ENCODE measurements at places on chromosomes 5 and 9.

DNA sequence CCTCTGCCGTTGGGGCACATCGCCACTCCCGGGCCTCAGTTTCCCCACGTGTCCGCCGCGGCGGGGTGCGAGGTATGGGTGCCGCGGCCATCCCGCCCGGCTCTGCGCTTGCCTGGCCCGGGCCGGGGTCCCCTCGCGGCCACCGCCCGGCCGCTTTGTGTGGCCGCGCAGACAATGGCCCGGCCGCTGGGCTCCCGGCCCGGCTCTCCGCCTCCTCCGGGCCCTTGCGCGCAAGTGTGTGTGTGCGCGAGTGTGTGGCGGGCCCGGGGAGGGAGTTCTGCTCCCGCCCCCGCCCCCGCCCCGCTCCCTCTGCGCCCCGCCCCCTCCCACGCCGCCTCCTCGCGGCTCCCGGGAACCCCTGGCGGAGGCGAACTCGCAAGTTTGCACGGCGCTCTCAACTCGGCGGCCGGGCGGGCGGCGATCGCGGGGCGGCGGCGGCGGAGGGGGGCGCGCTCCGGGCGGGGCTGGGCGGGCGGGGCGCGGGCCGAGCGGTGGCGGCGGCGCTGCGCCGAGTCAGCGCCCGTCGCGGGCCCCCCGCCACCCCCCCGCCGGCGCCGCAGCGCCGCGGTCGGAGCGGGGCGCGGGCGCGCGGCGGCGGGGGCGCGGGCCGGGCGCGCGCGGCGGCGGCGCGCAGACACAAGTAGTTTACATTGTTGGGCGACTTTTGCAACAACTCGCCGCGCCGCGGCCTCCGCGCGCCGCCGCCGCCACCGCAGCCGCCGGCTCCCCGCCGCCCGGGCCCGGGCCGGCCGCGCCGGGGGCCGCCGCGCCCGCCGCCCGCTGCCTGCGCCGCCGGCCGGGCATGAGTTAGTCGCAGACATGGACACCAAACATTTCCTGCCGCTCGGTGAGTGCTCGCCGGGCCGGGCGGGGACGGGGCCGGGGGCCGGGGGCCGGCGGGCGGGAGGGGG lies at the start of gene RXRA:
Gene RXRA (plus strand): TSS at position 643 of the 911 bp plus-strand sequence. CDS start 177 bp downstream, at position 820.
- peak; percentile 97 for DNase-seq

DNA sequence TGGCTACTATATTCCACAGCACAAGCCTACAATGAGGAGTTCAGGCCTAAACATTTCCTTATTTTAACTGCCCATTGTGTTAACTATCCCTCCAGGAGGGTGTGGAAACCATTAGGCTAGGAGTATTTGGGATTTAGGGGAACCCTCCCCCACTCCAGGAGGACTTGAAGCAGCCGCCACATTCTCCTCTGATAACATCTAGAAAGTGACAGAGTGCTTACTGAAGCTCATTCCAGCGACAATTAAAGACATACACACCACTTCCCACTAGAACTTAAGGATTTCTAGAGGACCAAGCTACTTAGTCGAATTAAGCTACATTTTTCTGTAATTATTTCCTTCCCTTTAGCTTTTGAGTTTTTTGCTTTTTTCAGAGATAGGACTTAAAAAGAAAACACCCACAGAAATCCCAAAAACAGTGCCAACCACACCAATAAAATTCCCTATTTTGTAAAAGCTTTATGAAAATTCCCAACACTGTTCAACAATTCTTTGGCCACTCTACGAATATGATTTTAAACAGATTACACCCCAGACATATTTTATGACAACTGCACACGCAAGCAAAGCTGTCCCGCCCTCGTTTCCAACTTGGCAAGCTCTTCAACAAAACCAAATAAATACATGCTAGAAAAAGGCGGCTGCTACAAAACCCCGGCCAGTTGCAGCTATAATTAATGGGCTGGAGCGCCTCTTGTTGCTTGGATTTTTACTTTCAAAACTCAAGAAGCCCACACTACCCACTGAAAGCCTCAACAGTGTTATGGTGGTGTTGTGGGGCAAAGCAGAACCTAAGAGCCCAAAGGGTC lies 4.5 kb downstream of the ROR2 start:
- DNase-seq: no peak

- no peak for DNase-seq
Observed at GRCh38 chr9:112546149-112547012, 59.8 kb downstream of the KIAA1958 start.

DNA sequence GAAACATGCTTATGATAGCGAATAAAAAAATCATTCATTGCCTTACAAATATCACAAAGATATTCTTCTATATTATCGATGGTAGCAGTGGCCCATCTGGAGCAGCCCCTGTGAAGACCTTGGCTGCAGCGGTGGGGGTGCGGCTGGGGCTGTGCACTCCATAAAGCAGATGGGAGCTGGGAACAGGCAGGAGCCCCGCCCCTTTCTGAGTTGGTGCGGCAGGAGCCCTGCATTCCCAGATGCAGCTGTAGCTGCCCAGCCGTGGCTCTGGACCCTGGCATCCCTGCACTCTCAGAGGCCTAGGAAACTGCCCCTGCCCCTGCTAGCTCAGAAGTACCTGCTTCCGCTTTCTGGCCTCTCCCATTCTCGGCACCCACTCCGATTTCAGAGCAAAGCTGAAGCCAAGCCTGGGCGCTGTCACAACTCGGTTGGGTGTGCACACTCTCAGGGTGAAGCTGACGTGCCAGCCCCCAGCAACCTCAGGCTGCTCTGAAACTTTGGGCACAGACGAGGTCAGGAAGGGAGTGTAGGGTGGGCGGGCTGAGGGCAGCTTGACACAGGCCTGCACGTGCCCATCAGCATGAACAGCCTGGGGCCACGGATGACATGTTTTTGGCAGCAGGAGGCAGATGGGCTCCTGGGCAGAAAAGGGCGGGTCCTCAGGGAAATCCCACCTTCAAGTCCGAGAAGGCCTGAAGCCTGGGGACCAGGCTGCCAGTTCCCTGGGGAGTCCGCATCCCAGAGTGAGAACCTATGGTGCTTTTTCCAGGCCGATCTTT lies 1440.8 kb upstream of the ACO1 start:
- no peak for DNase-seq

DNA sequence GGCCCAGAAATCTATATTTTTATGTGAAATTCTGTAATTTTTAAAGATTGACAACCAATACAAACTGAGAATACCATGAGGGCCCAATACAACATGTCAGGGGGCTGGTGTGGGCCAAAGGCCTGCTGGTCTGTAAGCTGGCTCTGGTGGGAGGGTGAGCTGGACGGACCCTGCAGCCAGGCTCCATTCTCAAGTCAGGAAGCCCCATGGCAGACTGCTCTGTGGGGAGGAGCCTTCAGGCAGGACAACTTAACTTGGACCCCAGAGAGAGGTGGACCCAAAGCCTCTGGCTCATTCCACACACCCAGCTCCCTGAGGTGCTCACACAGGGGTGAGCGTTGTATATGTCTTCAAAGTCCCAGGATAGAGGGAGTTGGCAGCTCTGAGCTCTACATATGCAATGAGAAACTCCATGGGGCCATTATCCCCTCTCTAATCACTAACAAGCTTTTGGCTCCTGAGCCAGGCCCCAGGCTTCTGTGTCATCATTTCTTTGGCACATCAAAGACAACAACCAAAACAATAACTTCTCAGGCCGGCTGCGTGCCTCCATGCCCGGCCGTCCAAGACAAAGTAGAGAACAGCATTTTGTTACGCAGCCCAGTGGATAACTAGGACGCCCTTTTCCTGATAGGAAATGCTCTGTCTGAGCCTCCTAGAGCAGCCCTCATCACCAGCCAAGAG lies 6.4 kb downstream of the SEPTIN8 start:
- DNase-seq: no peak

GRCh38 chr9:74303945-74304344 lies 193.2 kb upstream of the RORB start:
- no peak for DNase-seq

- DNase-seq: no peak
Observed at GRCh38 chr5:96756985-96757384, 50.8 kb downstream of the ERAP1 start.

DNA sequence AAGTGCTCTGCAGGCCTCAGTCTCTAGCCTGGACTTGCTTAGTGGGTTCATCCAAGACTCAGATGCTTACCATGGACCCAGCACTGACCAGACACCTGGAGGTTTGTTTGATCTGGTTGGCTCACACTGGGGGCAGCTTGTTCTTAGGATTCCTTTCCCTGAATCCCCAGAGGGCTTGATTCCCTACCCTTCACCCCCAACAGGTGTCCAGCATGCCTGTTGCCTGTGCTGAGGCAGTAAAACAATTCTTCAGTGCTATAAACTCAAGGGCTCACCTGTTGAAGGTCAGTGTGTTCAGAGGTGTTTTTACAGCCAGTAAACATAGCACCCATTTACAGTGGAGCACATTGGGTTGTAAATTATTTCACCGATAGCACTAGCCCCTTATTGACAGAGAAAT lies 123.8 kb upstream of the KLF4 start:
- DNase-seq: no peak

DNA sequence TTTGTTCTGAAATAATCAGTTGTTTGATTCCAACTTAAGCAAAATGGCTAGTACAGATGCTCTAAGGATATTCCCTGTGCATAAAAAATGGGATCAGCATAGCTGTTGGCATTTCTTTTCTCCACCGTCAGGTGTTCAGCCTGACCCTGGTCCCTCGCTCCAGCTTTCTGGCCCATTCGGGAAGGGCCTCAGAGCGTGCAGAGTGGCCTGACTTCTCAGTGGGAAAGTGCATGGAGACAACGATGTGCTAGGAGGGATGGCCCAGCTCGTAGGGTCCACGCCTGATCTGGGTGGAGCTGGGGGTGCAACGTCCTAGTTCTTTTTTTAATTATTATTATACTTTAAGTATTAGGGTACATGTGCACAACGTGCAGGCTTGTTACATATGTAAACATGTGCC lies 319.1 kb upstream of the IRX4 start:
- no peak for DNase-seq

DNA sequence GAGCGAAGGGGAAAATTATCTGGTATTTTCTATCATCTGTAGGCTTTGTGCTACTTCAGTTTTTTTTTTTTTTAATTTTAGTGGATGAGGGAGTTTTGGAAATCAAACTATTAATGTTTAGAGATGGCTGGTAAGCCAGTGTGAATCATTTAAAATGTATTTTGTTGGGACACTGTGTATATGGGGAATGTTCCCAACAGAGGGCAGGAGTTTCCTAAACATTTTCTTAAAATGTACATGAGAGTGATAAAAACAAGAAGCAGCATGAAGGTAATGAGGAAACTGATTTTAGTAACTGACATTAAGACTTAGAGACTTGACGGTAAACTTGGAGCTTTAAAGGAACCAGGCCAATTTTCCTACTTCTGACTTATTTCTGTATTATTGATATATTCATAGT lies 68.2 kb upstream of the ITGA2 start:
- peak; percentile 8 for DNase-seq

DNA sequence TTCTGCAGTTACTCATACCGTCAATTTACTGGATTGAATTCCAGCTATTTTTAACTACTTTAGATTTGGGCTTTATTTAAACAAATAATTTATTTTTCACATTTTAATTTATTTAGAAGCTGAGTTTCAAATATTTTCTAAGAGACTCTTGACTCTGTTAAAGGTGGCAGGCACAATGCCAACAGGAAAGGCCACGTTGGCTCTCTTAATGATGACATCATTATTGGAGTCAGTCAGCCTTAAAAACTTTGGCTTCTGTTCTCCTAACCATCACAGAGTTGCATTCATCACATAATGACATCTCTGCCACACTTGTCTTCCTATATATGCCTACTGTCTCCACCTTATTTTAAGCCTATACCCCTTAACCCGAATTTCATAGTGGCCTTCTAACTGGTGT lies 172.3 kb upstream of the PLPPR1 start:
- no peak for DNase-seq

GRCh38 chr5:125602184-125602583 lies 821.0 kb upstream of the GRAMD2B start:
- no peak for DNase-seq

DNA sequence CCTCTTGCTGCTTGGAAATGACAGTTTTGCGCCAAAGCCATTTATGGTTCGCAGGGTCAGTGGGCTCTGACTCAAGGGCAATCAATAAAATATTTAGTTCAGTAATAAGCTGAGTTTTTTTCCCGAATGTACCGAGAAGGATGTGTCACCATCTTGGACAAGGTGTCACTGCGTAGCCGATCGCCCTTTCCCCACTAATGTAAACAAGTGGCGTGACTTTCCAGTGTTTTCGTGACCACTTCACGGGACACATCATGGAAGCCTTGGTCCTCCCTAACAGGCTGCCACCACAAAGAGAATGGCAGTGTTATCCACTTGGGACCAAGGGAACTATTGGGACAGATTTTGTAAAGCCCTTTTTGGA lies 16.4 kb downstream of the ISL1 start:
- DNase-seq: no peak

GRCh38 chr9:36426945-36427344 lies 26.9 kb upstream of the RNF38 start:
- DNase-seq: no peak

DNA sequence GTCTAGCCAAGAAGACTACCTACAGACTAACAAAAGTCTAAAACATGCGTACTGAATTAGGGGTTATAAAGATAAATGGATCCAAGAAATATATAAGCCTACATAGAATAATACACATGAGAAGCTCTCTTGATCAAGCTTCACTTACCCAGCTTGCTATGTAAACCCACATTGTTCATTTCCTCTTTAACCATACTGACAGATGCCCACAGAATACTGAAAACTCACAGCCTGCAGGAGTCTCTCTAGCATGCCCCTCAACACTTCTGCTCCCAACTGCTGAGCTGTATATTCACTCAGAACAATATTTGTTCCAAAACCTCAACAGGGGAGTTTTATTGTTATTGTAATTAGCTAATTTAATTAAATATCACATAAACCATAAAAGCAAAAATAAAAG lies 52.4 kb downstream of the RFX3 start:
- no peak for DNase-seq

DNA sequence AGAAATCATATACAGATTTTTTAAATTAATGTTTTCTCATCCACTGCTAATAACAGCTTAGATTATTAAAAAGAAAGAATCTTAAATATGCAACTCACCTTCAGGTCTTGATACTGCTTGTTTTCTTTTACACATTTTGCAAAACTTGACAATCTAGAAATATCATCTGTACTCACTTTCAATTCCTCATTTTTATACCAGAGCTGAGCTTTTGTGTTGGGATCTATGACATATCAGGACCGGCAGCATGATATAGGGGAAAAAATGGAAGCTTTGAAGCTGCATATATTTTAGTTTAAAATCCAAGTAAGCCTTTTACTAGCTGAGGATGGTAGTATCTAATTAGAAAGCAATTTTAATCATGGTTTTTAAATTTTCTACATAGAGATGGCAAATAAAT lies 75.7 kb upstream of the SMARCA2 start:
- DNase-seq: no peak

- peak; percentile 64 for DNase-seq
Observed at GRCh38 chr5:34474573-34475021, 181.5 kb upstream of the RAI14 start.

DNA sequence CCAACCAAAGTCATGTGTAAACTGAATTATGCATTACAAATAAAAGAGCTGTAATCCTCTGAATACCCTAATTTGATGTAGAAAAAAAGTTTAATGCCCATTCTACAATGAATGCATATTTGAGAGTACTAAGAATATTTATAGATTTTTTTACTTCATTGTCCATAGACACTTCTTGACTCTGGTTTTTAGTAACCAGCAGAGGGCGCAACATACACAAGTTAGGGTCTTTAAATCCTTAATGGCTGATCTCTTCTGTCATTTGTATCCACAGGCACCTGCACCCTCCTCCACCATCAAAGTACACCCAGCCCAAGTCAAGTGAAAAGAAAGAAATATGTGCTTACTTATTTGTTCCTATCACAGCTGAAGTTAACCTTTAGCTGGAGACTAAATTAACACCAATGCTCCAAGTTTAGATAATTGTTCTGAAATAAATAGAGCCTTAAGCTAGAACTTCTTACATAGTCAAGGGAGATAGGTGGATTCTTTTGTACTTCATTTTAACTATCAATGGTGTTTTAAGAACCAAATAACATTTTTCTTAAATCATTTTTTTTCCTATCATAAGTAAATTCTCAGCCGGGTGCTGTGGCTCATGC lies 524.2 kb upstream of the DAB2 start:
- DNase-seq: peak; percentile 39
